ENCODE measurements at places on chromosomes 3 and 15.

DNA sequence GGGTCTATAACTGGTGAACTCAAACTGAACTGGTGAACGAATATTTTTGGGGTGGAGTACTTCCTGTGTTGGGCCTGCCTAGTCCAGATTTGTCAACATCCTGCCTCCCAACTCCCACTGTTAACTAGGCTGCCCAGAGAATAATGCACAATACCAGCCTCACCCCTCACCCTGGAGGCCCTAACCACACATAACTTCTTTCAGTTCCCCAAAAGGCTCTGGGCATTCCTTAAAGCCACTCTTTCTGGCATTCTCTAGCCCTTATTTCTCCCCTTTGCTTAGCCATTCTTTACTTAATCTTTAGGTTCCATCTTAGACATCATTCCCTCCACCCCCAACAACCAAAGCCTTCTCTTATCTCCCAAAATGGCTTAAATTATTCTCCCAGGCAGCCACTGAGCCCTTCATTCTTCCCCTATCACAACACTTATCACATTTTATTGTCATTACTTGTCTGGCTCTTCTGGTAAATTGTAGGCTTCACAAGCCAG is 9.1 kb upstream of the SEC11A start:
- no peak for DNase-seq

DNA sequence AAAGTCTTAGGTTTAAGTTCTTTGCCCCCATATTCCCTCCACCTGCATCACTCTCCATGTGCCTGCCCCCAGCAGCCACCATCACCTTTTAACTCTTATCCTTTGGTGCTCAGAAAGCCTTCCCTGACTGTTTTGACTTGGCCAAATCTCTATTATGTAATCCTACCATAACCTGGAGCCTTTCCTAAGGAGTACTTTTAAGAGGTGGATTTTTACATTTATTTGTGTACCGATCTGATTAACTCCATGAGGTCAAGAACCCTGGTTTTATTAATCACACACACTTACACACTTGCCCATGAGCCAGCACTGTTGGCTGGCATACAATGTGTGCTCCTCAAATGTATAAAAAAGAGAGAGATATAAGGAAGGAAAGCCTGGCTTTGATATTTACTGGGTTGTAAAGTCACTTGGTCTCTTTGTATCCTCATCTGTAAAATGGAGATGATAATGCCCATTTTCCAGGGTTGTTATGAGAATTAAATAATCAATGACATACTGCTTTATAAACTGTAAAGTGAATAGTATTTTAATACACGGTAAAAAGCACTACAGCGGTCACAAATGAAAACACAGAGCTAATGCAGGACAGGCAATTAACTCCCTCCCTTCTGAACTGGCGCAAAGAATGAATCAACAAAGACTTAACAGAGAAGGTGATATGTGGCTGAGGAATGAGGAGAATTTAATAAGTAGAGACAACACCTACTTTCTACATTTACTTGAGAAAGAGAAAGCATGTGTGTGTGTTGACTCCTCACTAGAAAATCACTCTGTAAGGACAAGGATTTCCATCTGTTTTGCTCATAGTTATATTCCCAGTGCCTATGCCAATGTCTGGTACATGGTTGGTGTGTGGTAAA is 45.4 kb downstream of the ATP13A4 start:
- DNase-seq: no peak

- no peak for DNase-seq
Measured at GRCh38 chr3:127337001-127337400, 49.2 kb upstream of the PRR20G start.

DNA sequence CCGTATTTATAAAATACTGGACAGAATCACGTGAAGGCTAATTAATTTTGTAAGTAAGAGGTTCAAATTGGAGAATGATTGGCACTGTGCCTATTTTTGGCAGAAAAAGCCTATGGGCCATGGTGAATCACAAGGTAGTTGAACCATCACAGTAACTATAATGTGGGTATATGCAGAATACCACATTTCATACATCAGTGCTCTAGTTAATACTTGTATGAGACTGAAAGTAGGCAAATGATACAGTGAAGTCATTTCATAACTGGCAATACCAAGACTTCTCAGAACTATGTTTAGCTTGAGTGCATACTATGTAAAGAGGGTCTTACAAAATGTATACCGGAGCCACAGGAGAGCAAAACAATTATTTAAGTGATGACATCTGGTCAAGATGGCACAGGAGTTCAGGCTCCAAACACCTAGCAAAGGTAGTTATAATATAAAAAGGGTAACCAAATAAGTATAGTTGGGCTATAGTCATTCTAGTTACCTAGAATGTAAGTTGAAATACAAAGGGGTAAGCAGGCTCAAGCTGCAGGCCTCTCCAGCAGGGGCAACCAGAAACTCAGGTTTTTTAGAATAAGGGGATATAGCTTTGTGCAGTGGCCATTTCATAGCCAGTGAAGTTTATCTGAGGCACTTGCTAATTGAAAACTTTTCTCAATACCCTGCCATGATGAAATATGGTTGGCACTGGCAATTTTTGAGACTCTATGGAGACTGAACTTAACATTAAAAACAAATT is 19.1 kb downstream of the GPR160 start:
- DNase-seq: no peak

DNA sequence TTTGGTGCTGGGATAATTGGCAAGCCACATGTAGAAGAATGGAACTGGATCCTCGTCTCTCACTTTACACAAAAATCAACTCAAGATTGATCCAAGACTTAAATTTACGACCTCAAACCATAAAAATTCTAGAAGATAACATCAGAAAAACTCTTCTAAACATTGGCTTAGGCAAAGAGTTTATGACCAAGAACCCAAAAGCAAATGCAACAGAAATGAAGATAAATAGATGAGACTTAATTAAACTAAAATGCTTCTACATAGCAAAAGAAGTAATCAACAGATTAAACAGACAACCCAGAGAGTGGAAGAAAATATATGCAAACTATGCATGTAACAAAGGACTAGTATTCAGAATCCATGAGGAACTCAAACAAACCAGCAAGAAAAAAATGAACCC is 80.1 kb downstream of the CLDN1 start:
- no peak for DNase-seq

- no peak for DNase-seq
Measured at GRCh38 chr15:47814620-47815019, 97.3 kb downstream of the SEMA6D start.

DNA sequence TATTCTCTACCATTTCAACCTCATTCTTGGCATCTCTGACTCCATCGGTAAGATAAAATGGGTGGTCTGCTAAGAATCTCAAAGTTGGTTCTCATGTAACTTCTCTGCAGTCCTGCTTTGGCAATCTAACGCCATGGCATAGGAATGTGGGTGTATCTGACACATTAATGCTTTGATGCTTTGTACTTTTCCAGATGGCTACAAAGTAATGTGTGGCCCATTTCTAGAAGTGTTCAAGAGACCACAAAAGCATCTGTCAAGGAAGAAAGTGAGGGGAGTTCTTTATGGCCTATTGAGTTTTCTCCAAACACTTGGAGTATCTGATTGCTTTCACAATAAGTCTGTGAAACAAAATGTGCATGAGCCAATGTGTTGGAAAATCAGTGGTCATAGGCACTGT is 339.9 kb upstream of the TGFBR2 start:
- no peak for DNase-seq

GRCh38 chr3:43017593-43018195 is 38.6 kb downstream of the GASK1A start:
- no peak for DNase-seq

GRCh38 chr15:45583731-45584639 is 3.2 kb upstream of the BLOC1S6 start:
- no peak for DNase-seq

GRCh38 chr3:62785384-62785783 is 89.8 kb downstream of the CADPS start:
- DNase-seq: no peak

- DNase-seq: no peak
Measured at GRCh38 chr3:5087209-5087608, 34.9 kb upstream of the ARL8B start.

- peak; percentile 47 for DNase-seq
Measured at GRCh38 chr15:101499863-101500713, 10.6 kb upstream of the PCSK6 start.

- DNase-seq: no peak
Measured at GRCh38 chr3:127738192-127738840, 65.6 kb downstream of the ABTB1 start.

GRCh38 chr15:33910741-33911140 is 57.6 kb upstream of the CHRM5 start:
- DNase-seq: no peak

DNA sequence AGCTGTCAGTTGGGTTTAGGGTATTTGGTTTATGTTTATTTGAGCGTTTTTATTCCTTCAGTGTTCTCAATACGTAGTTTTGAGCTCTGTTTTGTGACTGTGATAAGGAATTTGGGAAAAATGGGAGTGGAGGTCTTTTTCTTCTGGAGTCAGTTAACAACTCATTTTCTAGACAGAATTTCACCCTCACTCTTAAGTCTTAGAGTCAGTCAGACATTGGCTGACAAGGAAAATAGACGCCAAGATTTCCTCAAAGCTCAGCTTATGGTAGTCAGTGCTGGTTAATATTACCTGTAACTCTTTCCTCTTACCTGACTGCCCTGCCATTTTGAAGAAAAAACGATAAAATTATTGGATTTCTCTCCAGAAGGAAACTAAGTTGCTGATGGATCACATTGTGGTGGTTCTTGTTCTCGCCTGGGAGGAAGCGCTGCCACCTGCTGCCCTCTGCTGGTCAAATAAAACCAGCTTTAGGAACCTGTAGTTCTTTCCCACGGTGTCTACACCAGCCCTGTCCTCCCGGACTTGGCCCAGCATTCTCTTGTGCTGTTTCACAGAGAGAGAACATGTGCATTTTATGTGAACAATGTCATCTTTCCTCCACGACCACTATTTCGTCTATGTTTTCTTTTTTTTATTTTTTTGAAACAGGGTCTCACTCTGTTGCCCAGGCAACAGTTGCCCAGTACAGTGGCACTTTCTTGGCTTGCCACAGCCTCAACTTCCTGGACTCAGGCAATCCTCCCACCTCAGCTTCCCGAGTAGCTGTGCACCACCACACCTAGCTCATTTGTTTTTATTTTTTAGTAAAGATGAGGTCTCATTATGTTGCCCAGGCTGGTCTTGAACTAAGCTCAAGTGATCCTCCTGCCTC is 41.4 kb upstream of the UMPS start:
- DNase-seq: peak; percentile 56

DNA sequence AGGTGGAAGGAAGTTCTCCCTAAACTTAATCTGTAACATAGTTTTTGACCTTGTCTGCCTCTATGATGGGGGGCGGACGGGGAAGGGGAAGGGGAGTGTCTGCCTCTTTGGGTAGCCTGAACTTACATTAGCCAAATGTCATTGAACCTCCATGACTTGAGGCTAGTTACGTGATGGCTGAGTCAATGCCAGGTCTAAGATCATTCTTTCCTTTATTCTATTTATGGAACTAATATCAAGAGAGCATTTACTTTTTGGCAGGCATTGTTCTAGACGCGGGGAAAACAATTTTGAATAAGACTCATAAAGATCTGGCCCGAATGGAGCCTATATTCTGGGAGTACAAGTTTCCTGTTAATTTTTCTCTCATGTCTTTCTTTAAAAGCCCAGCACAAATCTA is 340.7 kb upstream of the C2CD4B start:
- no peak for DNase-seq

Data from stimulated activated naive B cell treated with anti-CD40 and anti-IgM and Interleukin-4, amounts not matched to agents 10 μg/mL and 1 μg/mL and 100 μg/mL, for 72 hours (primary cell).